GM18507 (cell line): ENCODE measurements at places on chromosomes 2 and 18.

DNA sequence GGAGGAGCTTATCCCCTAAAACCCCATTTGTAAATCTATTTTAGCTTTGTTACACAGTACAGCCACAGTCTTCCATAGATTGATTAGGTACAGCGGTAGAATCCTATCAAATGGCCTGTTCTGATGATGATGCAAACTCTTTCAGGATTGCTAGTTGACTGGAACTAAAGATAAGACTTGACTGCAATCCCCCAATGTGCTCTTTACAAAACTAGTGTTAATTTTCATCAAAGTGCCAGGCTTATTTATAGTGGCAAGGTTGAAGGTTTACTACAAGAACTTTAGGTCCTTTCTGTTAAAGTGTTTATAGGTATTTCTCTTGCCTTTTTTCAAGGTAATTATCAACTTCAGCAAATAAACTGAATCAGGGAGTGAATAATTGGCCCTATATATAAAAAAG is 9.0 kb upstream of the OTX1 start:
- DNase-seq: no peak

DNA sequence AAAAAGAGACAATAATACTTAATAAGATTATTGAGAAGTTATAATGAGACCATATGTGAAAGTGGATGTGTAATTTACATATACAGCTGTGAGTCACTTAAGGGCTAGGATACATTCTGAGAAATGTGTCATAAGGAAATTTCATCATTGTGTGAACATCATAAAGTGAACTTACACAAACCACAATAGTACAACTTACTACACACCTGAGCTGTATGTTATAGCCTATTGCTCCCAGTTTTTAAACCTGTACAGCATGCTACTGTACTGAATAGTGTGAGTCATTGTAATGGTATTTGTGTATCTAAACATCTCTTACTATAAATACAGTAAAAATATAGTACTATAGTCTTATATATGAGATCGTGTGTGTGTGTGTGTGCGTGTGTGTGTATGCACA is 1420.3 kb upstream of the PIK3C3 start:
- DNase-seq: no peak

- no peak for DNase-seq
Measured at GRCh38 chr2:226969417-226970080, 133.7 kb downstream of the RHBDD1 start.

DNA sequence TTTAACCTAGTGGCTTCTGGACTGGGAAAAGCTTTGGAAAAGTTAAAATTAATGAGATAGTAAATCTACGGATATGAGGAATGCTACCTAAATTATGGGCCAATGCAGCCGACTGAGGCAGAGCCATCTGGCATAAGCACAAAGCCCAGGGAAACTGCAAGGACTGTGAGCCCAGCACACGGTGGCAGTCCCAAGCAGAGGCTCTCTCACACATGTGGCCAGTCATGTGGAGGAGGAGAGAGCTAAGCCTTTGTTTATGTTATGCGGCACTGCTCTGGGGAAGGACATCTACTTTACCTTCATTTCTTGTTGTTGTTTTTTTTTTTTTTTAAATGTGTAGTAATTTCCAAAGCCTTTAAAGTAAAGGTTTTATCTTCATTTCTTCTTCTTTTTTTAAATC is 267.0 kb downstream of the STK39 start:
- DNase-seq: no peak

- DNase-seq: no peak
Measured at GRCh38 chr18:55252901-55253300, 293.6 kb upstream of the CCDC68 start.

GRCh38 chr2:172792711-172793110 is 57.1 kb downstream of the RAPGEF4 start:
- DNase-seq: no peak
